Thoracic aorta (tissue), 2 donors: ENCODE measurements at places on chromosomes 1 and 21. TPM values are rescaled to one million over a fixed set of nuclear protein-coding genes. Genes with fewer than 3 reads are reported as not detected.

- DNase-seq, result no peak
Observed at GRCh38 chr1:55626326-55626725, 411.2 kb upstream of the USP24 start.

NR1I3 gene
- total RNA-seq, result not detected

DNA sequence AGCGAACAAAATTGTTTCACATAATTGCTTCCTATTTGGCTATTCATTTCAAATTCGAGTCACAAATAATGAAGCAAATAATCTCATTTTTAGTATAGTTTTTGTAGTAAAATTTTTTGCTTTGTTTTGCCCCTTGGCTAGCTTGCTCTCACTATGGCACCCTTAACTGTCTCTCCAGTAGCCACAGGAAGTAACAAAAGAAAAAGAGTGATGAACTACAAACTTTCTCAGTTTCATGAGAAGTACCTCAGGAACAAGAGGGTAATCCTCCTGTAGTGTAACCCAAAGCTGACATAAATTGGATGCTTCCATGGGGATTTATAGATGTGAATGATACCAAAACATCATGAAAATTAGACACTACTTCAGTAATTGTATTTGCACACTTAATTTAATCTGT is 242.9 kb downstream of the BARHL2 start:
- DNase-seq, result no peak

- DNase-seq, result no peak
Observed at GRCh38 chr1:112818990-112819689, 104.0 kb upstream of the PPM1J start.

RBM11 gene
- 0.49 TPM for total RNA-seq

DNA sequence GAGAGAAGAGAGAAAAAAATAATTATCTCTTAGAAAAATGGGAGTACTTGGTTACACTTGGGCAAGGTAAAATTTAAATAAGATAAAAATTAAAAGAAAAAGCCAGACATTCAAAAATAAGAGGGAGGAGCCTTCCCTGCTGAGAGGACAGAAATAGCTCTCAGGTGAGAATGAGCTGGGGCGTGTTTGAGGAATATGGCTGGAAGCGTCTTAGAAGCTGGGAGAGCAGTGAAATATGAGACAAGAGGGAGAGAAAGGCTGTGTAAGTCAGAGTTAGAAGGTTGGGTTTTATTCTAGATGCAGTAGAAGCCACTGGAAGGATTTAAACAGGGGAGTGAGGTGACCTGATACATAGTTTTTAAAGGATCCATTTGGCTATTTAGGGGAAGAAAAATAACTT is 154.2 kb upstream of the L1TD1 start:
- no peak for DNase-seq

GRCh38 chr1:36067871-36068270 is 16.0 kb upstream of the TEKT2 start:
- DNase-seq, result no peak

GRCh38 chr1:241985787-241986186 is 13.1 kb downstream of the MAP1LC3C start:
- DNase-seq, result no peak

CLEC20A gene
- not detected for total RNA-seq

ACTA1 gene
- total RNA-seq, result 0.99 TPM

DNA sequence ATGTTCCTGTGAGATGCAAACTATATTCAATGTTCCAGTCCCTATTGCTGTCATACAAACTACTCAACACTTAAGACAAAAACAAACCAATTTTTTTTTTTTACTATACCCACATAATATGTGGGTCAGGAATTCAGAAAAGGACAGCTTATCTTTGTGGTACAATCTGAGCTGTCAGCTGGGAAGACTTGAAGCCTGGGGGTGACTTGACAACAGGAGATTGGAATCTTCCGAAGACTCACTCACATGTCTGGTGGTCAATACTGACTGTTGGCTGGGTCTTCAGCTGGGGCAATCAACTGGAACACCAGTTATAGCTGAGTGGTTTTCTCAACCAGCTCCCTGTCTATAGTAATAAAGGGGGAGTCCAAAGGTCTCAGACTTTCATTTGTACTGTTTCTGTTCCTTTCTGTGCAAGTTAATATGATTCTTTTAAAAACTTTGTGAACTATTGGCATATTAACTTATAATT is 81.7 kb upstream of the ATP1B1 start:
- DNase-seq, result no peak

WARS2 gene
- 13.8 TPM for total RNA-seq

DNA sequence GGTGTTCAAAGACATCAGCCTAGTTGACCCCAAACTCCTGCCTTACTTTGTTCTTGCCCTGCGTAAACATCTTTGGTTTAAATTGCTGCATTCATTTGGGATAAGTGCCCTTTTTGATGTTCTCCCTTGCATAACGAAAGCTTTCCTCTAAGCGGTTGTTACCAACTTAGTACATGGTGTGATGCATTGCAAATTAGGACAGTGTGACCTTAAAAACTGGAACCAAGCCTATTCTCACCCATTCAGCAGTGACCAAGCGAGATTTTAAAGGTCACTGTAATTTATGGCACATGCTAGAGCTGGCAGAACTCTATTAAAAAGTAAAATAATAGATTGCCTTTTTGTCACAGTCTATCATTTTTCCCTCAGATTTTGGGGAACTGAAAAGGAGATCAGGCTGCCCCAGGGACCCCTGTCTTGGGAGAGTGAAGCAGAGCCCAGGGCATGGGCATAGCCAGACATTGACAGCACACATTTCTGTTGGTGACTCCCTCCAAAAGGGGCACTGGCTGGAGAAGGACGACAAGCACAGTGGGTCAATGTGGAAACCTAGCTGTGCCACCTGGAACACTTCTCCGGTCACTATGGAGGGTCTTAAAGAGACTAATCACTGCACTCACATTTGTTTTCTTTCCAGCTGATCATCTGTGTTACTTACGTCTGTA is 63.9 kb downstream of the KCNK1 start:
- no peak for DNase-seq

DNA sequence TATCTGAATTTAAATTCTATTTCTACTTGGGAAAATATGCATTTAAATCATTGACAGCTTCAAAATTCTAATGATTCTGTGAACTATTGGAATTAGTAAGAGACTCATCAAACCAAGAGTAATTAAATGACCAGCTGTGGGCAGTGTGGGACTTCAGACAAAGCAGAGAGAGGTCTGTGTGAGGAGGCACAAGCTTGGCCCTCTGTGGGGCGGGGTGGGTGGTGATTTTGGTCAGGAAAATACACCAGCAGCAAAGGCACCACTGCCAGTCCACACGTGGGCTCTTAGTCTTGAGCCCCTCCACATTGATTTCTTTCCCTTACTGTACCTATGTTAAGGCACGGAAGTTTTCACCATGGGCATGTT is 39.2 kb upstream of the RAB4A start:
- no peak for DNase-seq

- DNase-seq, result no peak
Observed at GRCh38 chr1:245313576-245313975, 158.8 kb downstream of the KIF26B start.

FAM177B gene
- total RNA-seq, result not detected

GJB3 gene
- total RNA-seq, result 0.28 TPM

TMEM269 gene
- total RNA-seq, result 0.27 TPM

VWA5B1 gene
- not detected for total RNA-seq

PADI2 gene
- total RNA-seq, result 2.3 TPM

LRRC38 gene
- not detected for total RNA-seq

- no peak for DNase-seq
Observed at GRCh38 chr21:45302082-45303061, 14.7 kb upstream of the POFUT2 start.

OR2T33 gene
- total RNA-seq, result not detected
